Stimulated activated CD8-positive, alpha-beta memory T cell treated with anti-CD3 and anti-CD28 coated beads, Interleukin-12 subunit alpha, Interleukin-12 subunit beta, amount 100 ng/mL, for 4 hours (primary cell): ENCODE measurements at places on chromosomes 16 and 17.
A peak's percentile ranks its signal among the peaks of the same experiment; 100 is the strongest.

- no peak for DNase-seq
Observed at GRCh38 chr16:84484579-84485254, 19.7 kb downstream of the MEAK7 start.

DNA sequence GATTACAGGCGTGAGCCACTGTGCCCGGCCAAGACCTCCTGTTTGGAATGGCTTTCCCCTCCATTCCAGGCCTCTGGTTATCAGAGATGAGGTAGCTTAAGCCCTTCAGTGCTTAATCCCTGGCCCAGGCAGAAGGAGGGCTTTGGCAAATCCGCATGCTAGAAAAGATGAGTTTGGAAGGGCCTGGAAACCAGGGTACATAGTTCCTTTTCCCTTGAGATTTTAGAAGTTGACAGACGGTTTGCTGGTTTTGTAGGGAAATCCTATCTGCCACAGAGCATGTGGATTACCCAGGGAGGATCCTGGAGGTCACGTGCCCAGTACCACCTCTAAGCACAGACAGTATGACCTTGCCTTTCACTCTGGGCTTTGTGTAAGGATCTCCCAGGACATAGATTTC lies 114.7 kb upstream of the CACNG3 start:
- DNase-seq = no peak

- peak; percentile 36 for DNase-seq
Observed at GRCh38 chr17:19003543-19004420, 782 bp downstream of the FAM83G start.

GRCh38 chr17:51510940-51511339 lies 250.6 kb downstream of the UTP18 start:
- no peak for DNase-seq

- DNase-seq = no peak
Observed at GRCh38 chr16:22055881-22056280, 36.5 kb upstream of the VWA3A start.

DNA sequence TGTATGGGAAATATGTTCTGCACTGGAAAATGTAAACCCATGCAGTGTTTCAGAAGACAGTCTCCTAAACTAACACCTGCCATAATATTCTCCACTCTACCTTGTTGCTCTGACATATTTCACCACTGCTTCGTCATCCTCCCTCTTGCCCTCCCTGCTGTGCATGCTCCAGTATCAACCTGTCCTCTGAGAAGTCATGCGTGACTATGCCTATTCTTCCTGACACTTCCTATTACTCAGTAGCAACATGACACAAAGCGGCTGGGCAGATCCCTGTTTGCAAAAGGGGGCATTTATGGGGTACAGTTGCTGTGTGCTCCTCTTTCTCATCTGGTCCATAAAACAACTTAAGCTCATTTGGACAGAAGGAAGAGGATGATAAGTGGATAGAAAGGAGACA lies 805.6 kb upstream of the EEF2KMT start:
- DNase-seq = no peak

DNA sequence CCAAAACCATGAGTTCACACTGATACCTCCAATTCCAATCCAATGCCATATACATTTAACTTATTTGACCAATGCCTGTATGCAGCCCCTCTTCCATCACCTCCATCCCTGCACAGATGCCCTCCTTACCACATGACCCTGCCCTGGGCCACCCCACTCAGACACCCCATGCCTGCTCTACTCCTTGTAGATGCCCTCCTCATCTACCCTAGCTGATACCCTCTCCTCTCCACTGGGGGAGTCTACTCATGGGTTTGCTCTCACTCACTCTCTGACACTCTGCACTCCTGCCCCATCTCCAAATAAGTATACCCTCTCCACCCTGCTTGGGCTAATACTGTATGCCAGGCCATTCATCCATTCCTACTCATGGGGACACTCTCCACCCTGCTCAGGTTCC lies 16.0 kb upstream of the CMTM4 start:
- no peak for DNase-seq

- DNase-seq = no peak
Observed at GRCh38 chr17:49168706-49169105, 36.1 kb downstream of the B4GALNT2 start.

GRCh38 chr16:11634312-11634711 lies 33.9 kb upstream of the SNN start:
- DNase-seq = no peak

- DNase-seq = no peak
Observed at GRCh38 chr17:76142039-76142584, 1.1 kb upstream of the FOXJ1 start.

- no peak for DNase-seq
Observed at GRCh38 chr17:7652388-7653356, 1.9 kb downstream of the ATP1B2 start.

DNA sequence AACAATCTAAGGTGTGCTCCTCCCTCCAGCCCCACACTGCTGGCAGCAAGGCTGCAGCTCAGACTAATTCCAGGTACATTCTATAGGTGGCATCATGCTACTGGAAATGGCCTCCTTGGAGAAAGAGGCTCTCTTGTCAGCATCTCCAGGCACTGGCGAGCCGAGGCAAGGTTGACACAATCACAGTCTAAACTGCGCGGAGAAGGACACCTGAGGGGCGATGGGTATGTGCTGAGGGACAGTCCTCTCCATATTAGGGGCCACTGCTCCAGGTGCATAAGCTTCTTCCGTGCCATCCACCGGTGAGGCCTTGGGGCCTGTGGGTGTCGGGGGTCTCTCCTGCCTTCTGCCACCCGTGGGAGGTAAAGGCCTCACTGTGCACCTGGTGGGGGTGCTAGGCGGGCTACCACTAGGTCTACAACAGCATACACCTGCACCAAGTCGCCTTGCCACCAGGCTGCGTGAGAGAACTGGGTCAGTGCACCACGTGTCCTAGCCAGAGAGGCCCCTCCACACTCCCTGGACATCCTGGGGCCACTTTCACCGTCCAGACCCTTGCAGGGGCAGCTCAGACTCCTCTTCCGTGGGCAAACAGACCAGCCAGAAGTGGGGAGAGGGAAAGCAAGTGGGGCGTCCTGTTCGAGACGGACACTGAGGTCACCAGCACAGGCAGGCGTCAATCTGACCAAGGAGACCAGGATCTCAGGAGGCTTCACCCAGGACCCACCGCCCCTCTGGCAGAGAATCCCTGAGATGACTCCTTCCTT lies 12.1 kb upstream of the CBX8 start:
- no peak for DNase-seq

DNA sequence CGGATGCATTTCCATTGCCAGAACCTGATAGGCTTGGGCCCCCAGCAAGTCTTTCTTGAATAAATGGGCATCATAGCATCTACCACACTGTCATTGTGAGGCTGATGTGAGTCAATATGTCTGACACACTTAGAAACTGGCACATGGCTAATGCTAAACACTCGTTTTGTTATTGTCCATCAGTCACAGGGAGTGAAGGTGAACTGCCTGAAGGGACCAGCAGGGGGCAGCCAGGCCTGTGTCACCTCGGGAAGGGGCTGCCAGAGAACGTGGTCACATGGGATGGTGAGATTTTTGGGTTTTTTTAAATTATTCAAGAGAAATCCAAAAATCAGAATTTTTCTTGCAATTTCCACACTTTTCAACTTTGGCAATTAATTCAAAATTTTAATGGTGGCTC lies 831 bp upstream of the RCVRN start:
- no peak for DNase-seq

GRCh38 chr16:67428146-67428731 lies 2.7 kb upstream of the HSD11B2 start:
- DNase-seq = no peak

- no peak for DNase-seq
Observed at GRCh38 chr16:60484901-60485300, 1551.3 kb downstream of the CDH8 start.

GRCh38 chr16:11507350-11507749 lies 79.4 kb downstream of the LITAF start:
- DNase-seq = no peak

DNA sequence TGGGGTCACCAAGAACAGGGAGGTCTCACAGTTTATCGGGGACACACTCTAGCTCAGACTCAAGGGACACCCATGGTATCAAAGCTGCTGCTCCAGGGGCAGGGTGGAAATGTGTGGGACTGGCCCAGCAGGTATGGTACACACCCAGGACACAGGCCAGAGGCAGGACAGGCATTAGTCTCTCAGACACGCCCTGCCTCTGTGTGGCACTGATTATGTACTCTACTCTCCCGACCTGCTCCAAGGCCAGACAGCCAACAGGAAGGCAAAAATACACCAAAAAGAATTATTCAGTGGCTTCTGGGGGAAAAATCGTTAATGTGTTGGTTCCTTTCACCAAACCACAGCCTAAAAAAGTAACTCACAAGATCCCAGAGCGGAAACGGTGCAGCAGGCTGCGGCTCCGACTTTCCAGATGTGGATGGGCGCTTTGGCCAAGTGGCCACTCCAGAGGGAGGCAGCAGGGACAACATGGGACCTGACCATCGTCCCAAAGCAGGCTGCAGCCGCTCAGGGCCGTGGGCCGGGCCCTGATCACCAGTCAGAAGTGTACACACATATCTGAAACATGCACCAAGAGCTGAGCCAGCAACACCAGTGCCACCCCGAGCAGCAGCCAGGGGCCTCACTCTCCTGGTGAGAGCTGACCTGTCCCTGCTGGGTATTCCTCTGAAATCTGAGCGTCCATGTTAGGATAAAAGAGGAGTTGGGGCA lies 1.0 kb upstream of the SIRT7 start:
- DNase-seq = no peak

DNA sequence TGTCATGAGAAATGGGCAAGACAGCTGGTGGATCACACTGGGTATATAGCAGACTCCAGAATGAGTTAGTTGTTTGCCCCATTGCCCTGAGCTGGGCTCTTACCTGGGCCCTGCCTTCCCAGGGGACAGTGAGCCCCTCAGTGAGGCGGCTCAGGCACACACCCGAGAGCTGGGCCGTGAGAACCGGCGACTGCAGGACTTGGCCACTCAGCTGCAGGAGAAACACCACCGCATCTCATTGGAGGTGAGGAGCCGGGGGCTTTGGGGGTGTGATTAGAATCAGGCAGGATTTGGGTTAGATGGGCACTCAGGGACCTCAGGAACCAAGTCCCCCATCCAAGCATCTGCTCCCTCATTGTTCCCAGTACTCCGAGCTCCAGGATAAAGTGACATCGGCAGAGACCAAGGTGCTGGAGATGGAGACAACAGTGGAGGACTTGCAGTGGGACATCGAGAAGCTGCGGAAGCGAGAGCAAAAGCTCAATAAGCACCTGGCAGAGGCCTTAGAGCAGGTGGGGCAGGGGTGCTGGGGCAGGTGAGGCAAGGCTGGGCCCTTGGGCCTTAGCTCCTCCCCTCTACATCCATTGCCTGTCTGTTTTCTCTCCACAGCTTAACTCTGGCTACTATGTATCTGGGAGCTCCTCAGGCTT lies 2.8 kb downstream of the RNF40 start:
- DNase-seq = no peak

GRCh38 chr16:75566758-75567255 lies 628 bp downstream of the GABARAPL2 start:
- DNase-seq = no peak

DNA sequence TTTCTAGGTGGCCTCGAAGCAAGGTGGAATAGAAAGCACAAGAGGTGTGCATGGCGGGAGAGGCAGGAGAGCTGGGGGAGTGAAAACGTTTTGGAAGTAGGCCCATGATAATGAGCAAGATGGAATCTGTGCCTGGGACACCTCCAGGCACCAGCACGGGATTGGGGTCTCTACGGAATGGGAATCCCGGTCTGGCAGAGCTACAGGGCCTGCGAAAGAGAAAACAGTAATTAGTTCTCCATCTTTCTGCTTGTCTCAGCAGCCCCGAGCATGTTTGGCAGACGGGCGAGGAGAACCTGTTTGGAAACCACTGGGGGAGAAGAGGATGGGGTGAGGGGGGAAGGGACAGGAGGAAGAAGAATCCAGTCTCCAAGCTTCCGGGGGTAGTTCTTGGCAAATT lies 258.7 kb downstream of the SOX9 start:
- no peak for DNase-seq

- DNase-seq = no peak
Observed at GRCh38 chr17:55829995-55830612, 79.3 kb downstream of the PCTP start.

DNA sequence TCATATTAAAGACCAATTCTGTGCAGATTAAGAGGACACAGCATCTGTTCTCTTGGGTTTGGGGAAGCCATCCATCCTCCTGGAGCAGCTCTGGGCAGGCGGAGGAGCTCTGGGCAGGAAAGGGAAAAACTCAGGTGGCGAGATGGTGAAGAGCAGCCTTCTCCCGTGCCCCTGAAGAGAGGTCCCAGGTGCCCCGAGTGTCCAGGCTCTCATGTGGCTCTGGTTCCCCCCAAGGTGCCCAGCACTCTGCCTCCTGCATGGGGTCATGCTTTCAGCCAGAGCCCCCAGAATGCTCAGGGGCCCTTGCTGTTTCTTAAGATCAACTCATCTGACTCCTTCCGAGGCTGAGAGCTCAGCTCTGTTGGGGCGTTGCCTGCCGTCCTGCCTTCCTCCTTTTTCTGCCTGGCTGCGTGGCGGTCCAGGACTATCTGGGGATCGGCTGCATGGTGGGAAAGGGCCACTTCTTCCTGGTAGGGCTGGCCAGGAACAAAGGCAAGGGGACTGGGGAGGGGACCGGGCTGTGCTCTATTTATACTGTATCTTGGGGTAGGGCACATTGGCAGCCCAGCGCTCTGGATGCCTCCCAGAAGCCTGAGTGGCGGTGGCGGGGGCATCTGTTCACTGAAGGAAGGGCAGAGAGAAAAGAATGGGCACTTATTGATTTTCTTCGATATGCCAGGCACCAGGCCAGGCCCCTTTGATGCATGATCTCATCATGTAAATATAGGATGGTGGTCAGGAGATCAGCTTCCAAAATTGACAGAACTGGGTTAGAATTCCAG lies 103.2 kb upstream of the SDK2 start:
- no peak for DNase-seq

- DNase-seq = no peak
Observed at GRCh38 chr17:4086041-4086483, 56.8 kb downstream of the ZZEF1 start.

- no peak for DNase-seq
Observed at GRCh38 chr17:68600067-68600930, 868 bp downstream of the FAM20A start.

DNA sequence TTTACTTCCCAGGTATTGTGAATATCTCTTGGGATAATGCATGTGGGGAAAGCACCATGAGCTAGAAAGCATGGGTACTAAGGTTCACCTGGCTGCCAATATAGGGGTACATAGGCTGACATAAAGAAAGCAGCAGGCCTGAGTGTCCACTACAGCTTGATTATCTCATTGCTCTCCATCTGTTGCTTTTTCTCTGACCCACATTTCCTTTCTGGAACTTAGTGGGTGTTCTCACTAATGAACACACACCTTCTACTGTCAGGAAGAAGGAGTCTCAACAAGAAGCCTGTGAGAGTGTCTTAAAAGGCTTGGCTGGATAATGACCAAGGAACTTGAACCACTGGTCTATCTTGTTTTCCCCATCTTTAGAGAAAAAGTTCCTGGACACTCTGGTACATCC lies 62.5 kb downstream of the CA10 start:
- no peak for DNase-seq

- DNase-seq = no peak
Observed at GRCh38 chr16:82667437-82667836, 40.7 kb downstream of the CDH13 start.

DNA sequence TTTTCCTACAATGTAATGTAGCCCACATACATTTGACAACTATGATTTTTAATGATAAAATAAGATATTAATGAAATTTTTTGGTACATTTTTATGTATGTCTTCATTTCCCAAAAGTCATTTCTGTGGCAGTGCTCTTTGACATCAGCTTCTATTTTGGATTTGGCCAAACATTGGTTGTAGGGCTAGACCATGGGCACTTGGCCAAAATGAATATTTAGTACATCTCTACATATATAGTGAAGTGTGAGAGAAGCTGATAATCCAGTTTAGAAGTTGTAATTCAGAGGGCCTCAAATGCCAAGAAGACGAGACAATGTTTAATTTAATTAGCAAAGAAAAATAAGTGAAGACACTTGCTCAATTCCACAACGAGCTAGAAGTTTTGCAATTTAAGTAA lies 724.9 kb upstream of the SOX9 start:
- no peak for DNase-seq
